ENCODE measurements at places on chromosomes 16 and 17.

DNA sequence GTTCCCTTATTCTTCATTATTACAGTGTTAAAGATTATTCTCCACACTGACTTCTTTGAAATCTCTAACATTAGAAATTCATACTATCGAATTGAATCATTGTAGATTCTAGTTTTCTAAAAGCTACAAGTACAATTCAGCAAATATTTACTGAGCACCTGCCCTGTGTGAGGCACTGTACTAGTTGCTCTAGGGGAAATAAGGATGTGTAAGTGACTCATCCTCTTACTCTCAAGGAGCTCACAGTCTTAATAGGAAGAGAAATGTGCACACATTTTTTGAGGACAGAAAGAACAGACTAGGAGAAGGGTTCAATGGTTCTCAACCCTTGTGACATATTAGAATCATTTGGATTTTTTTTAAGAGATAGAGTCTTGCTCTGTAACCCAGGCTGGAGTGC, 7.7 kb upstream of the SLFN12L start:
- H3K27ac ChIP-seq: no peak overlapping the region
- no peak for DNase-seq
- H3K36me3 ChIP-seq: no peaks in the 10 kb centered on the region
- H3K4me3 ChIP-seq: no peak overlapping the region

DNA sequence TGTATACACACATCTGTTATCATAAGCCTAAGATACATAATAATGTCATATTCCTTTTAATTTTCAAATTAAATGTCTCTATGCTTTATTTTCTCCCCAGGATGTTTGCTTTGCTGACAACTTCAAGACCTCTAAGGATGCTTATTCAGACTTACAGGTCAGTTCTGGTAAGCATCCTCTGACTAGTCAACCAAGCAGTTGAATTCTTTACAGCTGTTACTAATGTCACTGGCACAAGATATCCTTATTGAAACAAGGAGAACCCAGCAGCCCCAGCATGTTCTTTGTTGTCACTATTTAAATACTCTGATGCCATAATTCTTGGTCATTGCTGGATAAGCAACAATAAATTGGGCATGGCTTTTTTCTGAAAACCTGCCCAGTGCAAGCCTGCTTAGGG, 232.3 kb upstream of the PMFBP1 start:
- no peaks in the 10 kb centered on the region for H3K4me1 ChIP-seq
- no peaks in the 10 kb centered on the region for H3K27me3 ChIP-seq
- no peak overlapping the region for H3K4me3 ChIP-seq
- H3K36me3 ChIP-seq: no peaks in the 10 kb centered on the region

- H3K4me1 ChIP-seq: no peaks in the 10 kb centered on the region
- no peak overlapping the region for H3K27ac ChIP-seq
- no peaks in the 10 kb centered on the region for H3K36me3 ChIP-seq
Observed at GRCh38 chr16:72426386-72426785, 254.4 kb upstream of the PMFBP1 start.

DNA sequence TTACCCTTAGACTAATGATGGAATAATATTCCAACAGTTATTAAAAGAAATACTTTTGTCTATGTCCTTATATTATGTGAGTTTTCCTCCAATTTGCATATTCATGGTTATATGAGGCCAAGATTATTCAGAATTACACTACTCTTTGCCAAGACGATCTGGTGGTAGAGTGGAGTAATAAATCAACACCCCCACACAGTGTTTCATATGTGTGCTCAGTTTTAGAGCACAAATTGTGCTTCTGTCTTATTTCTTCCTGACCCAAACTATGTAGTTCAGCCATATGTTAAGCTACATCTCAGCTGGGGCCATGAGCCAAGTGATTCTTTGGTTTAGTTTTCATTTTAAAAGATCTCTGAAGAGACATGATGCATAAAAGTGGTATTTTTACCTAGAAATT, 26.9 kb upstream of the PPM1E start:
- H3K4me1 ChIP-seq: no peaks in the 10 kb centered on the region
- no peak overlapping the region for H3K4me3 ChIP-seq
- no peak overlapping the region for H3K27ac ChIP-seq
- no peaks in the 10 kb centered on the region for H3K27me3 ChIP-seq
- no peak for DNase-seq
- no peaks in the 10 kb centered on the region for H3K36me3 ChIP-seq

- H3K27me3 ChIP-seq: peaks cover 43% of the 10 kb centered on the region
- H3K4me1 ChIP-seq: no peaks in the 10 kb centered on the region
- H3K27ac ChIP-seq: no peak overlapping the region
Observed at GRCh38 chr17:61551255-61551742, 39.7 kb downstream of the NACA2 start.

DNA sequence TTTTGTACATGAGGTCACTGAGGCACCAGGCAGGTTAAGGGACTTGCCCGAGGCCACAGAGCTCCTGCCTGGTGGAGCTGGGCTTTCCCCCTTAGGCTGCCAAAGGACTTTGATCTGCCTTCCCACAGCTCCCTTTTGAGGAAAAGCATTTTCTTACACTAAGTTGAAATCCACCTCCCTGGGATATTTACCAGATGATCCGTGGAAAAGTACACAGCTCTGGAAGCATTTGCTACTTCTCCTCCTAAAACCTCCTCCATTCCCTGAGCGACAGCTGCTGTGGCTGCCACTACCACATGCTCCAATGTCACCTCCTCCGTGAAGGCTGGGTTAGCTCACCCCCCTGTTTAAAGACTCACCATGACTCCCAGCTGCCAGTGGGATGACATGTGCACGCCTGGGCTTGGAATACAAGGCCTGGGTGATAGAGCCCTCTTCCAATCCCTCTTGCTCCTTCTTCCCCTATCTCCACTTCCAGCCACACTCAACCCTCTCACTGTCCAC, 1.2 kb upstream of the MPRIP start:
- no peaks in the 10 kb centered on the region for H3K36me3 ChIP-seq
- H3K4me1 ChIP-seq: peaks cover 28% of the 10 kb centered on the region
- H3K27ac ChIP-seq: no peak overlapping the region
- H3K27me3 ChIP-seq: no peaks in the 10 kb centered on the region

DNA sequence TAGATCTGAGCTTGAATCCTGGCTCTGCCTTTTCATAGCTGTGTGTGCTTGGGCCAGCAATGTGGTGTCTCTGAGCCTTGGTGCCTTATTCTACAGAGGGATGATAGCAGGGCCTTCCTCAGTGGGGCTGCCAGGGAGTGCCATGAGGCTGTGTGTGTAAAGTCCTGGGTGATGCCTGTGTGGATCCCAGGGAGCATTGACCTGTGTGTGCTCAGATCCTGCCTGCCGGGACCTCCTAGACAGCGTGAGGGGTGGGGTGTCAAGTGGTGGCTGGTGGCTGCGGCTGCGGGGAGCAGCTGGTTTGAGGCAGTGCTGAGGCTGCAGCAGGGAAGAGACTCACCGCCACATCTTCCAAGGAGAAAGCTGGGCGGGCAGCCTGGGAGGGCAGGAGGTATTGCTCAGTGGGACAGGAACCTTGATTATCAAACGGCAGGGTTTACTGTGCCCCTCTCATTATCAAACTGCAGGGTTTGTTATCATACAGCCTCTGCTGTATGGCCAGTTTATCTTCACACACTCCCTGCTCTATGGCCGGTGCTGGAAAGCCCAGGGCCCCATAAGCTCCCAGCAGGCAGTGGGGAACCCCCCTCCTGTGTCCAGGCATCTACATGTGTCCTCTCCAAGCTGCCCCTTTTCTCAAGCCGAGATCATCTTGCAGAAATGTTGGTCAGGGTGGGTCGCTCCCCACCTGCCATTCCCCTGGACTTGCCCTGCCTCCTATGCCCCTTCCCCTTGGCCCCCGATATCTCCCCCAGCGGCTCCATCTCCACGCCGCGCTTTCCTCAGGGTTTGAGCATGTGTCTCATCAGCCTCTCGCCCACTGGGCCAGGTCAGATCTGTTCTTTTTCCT, 3.1 kb upstream of the ADCY7 start:
- H3K36me3 ChIP-seq: no peaks in the 10 kb centered on the region
- no peaks in the 10 kb centered on the region for H3K27me3 ChIP-seq
- H3K27ac ChIP-seq: no peak overlapping the region
- DNase-seq: no peak
- no peak overlapping the region for H3K4me3 ChIP-seq

DNA sequence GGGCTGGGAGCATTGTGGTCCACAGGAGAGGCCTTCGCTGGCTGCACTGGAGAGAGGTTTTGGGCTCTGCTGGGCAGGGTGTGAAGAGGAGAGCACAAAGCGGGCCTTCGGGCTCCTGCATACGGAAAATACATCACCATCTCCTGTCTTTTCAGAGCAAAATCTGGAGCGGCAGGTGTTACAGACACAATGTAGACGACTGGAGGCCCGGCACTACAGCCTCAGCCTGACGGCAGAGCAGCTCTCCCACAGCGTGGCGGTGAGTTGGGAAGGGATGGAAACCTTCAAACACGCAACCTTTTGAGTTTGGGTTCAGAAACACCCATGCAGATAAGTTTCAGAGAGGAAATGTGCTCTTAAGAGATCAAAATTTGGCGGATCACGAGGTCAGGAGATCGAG, 17.9 kb downstream of the GINS2 start:
- H3K36me3 ChIP-seq: no peaks in the 10 kb centered on the region
- no peak overlapping the region for H3K27ac ChIP-seq
- DNase-seq: no peak
- peaks cover 14% of the 10 kb centered on the region for H3K4me1 ChIP-seq
- H3K4me3 ChIP-seq: no peak overlapping the region
- no peaks in the 10 kb centered on the region for H3K27me3 ChIP-seq

- peaks cover 45% of the 10 kb centered on the region for H3K27me3 ChIP-seq
- no peak overlapping the region for H3K4me3 ChIP-seq
- DNase-seq: no peak
- H3K36me3 ChIP-seq: no peaks in the 10 kb centered on the region
- H3K4me1 ChIP-seq: peaks cover 3% of the 10 kb centered on the region
Observed at GRCh38 chr17:43907998-43908721, 824 bp upstream of the MPP2 start.

DNA sequence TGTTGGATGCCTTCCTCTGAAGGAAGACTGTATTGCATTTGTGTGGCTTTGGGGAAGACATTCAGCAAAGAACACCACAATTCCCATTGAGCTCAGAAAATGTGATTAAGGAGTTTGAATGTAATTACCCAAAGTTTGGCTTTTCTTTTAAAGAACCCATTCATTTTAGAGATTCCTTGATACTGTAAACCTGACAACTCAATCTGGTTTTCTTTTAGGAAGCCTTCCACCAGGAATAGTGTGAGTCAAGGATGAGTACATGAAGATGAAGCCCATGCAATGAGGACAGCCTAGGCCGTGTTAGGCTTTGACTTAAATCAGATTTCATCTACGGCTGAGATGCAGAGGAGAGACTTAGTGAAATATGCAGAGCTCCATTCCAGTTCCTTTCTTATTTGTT, 271.7 kb upstream of the TBX2 start:
- H3K4me1 ChIP-seq: no peaks in the 10 kb centered on the region
- no peak overlapping the region for H3K4me3 ChIP-seq
- H3K36me3 ChIP-seq: no peaks in the 10 kb centered on the region
- H3K27ac ChIP-seq: no peak overlapping the region

Measured in endothelial cell of umbilical vein (primary cell).